ENCODE measurements at places on chromosomes 7 and 10.

GRCh38 chr7:38169847-38170246 lies 8.2 kb upstream of the STARD3NL start:
- DNase-seq = peak; percentile 2

GRCh38 chr10:108465871-108466641 lies 1301.5 kb upstream of the SORCS1 start:
- DNase-seq = no peak

DNA sequence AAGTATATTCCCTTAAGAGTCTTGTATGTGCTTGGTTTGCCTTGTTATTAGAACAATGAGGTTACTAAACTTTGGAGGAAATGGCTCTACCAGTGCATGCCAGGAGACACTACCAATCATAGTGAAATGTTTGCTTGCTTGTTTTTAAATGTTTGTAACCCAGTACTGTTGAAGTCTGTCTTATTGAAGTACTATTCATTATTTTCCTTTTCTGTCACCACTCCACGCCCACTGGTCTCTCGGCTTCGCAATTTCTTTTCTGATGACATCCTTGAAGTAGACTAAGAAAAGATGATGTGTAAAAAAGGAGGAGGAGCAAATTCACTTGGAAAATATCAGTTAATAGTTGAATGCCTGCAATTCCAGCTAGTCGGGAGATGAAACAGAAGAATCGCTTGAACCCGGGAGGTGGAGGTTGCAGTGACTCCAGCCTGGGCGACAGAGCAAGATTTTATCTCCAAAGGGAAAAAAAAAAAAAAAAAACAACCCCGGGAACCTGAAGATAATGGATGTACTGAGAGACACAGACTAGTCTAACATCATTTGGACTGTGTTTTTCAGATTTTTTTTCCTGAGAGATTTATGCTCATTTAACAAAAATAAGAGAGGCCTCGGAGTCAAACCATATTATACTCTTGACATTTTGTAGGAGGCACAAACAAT lies 959.4 kb downstream of the PCDH15 start:
- no peak for DNase-seq

- DNase-seq = no peak
These were observed 27.0 kb downstream of the CALML3 start for GRCh38 chr10:5551531-5552375.
